ENCODE measurements at places on chromosomes 5 and 9.

GRCh38 chr9:127397646-127398274, 791 bp downstream of the SLC2A8 start:
- peak; percentile 32 for DNase-seq

GRCh38 chr5:173846929-173847501, 41.1 kb upstream of the CPEB4 start:
- no peak for DNase-seq

GRCh38 chr9:129406278-129407225, 214.3 kb downstream of the C9orf50 start:
- DNase-seq, result no peak

DNA sequence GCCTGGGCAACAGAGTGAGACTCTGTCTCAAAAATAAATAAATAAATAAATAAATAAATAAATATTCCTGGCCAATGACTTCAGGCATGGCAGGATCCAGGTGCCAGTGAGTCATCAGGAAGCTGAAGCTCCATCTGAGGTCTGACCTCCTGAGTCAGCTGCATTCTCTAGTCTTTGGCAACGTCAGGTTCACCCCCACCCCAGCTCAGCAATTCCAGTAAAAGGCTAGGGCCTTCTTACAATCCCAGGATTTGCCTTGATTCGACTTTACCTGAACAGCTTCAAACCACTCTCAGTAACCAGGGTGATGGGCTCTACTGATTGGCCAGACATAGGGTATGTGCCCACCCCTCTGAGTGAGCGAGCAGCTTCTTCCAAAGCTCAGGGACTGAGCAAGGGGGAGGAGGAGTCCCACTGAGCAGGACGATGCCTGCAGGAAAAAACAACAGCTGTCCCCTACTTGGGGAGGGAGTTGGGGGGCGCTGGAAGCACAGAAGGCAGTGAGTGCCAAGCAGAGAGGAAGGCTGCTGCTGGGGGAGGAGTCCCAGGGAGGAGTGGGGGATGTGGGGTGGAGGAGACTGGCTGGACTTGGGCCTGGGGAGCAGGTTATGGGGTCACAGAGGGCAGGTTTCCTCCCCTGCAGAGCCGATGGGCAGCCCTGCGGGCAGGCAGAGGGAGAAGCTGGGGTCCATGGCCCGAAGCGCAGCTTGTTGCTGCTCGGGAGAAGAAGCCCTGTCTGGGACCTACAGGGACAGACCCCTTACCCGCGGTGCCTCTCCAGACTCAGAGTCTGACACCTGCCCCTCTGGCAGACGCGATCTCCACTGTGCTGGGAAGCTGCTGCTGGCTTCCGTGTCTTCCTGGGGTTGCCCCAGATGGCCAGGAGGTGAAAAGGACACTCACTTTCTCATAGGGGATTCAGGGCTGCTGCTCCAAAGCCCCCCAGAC, 25.9 kb upstream of the UNC5A start:
- peak; percentile 65 for DNase-seq

DNA sequence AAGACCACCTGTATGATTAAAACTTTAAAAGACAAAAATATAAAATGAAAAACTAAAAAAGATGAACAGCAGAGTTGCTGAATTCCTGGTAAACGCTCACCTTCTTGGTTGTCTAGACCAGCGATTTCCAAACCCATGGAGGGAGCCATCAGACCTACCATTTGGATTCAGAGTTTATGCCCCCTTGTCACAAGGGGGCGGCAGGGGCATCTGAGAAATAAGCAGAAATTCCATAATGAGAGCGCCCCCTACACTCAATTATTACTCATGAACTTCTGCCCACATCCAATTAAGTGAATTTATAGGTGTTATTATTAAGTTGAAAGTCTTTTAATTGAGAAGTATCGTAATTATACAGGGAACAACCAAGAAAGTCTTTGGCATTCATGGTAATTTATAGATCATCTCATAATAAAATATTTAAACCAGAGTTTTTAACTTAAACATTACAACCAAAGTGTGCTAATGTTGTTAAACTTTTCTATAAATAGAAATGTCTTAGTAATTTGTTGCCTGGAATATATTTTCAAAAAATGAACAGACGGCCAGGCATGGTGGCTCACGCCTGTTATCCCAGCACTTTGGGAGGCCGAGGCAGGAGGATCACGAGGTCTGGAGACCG, 35.2 kb upstream of the SPATA31C2 start:
- peak; percentile 36 for DNase-seq

DNA sequence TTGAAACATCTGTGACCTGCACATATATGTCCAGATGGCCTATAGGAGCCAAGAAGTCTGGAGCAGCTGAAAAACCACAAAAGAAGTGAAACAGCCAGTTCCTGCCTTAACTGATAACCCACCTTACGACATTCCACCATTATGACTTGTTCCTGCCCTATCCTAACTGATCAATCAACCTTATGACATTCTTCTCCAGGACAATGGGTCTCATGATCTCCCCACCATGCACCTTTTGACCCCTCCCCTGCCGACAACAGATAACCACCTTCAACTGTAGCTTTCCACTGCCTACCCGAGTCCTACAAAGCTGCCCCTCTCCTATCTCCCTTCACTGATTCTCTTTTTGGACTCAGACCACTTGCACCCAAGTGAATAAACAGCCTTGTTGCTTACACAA, 233.8 kb downstream of the CCDC171 start:
- DNase-seq, result no peak

GRCh38 chr9:135136991-135137832, 49.7 kb downstream of the OLFM1 start:
- DNase-seq, result no peak

- DNase-seq, result no peak
Measured at GRCh38 chr9:34773955-34774354, 64.0 kb upstream of the CCL21 start.

DNA sequence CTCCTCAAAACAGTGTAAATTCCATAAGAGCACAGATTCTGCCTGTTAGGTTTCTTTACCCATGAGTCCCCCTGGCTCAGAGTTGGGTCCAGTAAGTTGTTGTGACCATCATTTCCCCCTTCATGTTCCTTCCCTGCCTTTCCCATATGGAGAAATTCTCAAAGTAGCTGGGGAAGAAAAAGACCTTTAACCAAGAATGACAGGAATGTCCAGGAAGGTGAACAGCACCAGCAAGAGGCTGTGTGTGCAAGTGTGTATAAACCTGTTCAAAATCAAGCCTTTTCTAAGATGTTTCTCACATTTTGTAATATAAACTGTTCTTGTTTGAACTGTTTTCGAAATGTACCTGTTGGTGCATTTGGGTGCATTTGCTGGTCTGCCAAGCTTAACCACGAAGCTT, 238.2 kb downstream of the SLIT3 start:
- DNase-seq, result no peak

DNA sequence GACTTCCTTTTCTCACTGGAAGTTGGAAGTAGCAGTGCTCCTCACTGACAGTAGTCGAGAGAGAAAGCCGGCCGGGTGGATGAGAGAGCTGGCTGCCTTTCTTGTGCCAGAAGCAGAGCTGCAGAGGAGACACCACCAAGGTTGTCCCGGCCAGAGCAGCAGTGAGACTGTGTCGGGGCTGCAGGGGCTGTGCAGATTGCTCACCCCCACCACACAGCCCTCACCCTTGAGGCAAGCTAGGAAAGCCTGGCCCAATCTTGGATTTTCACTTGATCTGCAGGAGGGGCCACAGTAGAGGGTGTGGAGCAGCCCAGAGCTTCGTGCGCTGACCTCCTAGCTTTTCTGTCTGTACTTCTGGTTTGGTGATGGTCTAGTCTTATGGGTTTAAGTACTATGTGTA, 9.1 kb downstream of the OSMR start:
- no peak for DNase-seq

DNA sequence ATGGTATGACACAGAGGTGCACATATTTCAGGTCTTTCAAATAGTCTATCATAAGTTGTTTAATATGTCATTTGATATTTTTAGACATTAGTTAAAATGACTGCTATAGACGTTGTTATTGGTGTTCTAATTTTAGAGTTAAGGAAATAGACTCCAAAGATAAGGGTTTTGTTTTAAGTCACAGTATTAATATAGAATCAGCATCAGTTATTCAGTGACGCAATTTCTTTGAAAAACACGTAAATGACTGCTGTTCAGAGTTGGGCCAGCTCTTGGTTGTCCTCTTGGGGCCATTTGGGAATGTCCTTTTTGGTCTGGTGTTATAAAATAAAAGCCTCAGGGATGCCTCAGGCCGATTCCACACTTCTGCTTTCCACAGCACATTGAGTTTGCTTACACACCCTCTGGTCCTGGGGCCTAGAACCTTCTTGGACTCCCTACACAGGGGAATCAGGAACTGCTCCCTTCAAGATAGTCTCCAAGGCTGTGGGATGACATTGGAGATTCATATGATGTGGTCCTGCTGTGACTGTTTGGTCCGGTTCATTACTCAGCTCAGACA, 14.3 kb downstream of the OTULIN start:
- no peak for DNase-seq

- no peak for DNase-seq
Measured at GRCh38 chr9:94567271-94567670, 12.4 kb downstream of the PCAT7 start.

GRCh38 chr5:120174089-120174488, 290.0 kb upstream of the PRR16 start:
- no peak for DNase-seq

GRCh38 chr5:148923023-148923422, 96.6 kb downstream of the ADRB2 start:
- DNase-seq, result no peak

DNA sequence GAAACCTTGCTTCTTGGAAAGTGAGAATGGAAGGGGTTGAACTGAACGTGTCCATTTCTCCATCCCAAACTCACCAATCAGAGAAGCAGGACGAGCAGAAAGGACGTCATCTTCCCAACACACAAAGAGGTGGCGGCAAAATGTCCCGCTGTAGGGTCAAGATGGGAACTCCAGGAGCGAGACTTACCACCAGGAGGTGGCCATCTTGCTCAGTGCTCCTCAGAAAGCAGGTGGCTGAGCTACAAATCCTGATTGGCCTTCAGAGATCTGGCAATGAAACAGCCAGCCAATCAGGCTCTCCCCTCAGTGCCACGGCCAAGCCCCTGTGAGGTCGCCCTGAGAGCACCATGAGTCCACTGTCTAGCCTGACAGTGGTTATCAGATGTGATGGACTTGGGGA, 259.0 kb downstream of the NDUFS4 start:
- no peak for DNase-seq

All from hepatic stellate cell (primary cell).